ENCODE measurements at places on chromosomes 3 and 15.
A peak's percentile ranks its signal among the peaks of the same experiment; 100 is the strongest.

- DNase-seq: no peak
Observed at GRCh38 chr3:157759311-157759710, 256.1 kb upstream of the VEPH1 start.

DNA sequence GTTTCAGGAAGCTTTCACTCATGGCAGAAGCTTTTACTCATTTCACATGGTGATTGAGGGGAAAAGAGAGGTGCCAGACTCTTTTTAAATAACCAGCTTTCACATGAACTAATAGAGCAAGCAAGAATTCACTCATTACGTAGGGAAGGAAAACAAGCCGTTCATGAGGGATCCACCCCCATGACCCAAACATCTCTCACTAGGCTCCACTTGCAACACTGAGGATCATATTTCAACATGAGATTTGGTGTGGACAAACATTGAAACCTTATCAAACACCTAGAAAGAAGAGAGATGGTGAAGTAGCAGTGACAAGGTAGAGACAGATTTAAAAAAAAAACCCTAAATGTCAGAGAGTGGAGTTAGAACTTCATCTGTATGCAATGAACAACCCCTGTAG lies 408.6 kb upstream of the PDZRN3 start:
- no peak for DNase-seq

- no peak for DNase-seq
Observed at GRCh38 chr3:46031269-46031668, 4.0 kb upstream of the XCR1 start.

DNA sequence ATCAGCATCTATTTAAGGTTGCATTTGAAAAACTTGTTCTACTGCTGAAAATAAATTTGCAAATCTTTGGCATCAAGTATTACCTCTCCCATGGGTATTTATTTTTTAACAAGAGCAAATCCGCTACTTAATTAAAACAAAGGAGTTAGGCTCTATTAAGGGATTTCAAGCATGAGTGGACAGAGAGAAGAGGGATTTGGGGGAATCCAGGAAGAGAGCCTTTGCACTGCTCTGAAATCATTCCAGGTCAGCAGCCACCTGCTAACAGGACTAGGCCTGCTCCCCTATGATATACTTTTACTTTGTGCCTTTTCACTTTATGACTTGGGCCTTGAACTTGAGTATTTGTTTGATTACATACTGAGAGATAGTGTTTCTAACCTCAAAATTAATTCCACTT lies 57.1 kb downstream of the IQCH start:
- DNase-seq: no peak

DNA sequence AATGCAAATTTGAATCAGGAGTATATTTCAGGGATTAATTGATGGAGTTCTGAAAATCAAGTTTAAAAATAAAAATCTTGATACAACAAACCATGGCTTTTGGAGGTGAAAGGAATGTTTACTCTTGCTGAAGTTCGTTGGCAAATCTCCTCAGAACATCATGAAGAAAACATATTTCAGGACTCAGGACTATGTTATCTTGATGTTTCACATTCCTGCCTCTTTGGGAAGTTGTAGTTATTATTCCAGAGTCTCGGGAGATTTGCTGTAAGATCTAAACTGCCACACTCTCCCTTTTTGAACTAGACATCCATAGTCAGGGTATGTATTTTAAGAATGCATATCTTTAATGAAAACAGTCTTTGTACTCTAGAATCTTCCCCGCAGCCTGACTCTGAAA lies 271.2 kb downstream of the RBMS3 start:
- no peak for DNase-seq

GRCh38 chr3:14539742-14540491 lies at the start of gene GRIP2:
TSS of gene GRIP2 (minus strand) at chr3:14540342. CDS start at chr3:14540308, 34 bp downstream.
- no peak for DNase-seq

DNA sequence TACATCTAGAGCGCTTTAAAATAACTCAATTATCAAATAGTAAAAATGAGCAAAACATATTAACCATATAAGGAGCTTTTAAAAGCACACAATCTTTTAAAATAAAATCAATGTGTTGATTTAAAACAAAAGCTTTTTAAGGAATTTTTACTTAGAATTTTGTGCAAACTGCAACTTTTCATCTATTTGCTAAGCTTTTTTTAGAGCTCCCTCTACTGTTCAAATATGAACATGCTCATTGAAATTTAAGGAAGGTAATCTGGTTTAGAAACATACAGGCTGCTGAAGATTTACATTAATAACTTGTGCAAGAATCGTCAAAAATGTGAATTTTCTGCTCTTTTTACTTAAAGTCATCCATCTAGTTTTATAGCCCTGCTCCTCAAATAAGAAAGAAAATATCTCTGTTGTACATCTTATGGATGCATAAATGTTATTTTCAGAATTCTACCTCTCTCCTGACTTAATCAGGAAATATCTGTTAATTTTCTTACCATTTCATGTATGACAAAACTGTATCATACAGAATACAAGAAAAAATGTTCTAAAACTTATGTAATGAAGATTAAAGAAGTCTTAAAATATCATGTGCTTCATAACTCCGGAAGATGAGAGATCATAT lies 469.4 kb upstream of the ROBO2 start:
- peak; percentile 16 for DNase-seq

DNA sequence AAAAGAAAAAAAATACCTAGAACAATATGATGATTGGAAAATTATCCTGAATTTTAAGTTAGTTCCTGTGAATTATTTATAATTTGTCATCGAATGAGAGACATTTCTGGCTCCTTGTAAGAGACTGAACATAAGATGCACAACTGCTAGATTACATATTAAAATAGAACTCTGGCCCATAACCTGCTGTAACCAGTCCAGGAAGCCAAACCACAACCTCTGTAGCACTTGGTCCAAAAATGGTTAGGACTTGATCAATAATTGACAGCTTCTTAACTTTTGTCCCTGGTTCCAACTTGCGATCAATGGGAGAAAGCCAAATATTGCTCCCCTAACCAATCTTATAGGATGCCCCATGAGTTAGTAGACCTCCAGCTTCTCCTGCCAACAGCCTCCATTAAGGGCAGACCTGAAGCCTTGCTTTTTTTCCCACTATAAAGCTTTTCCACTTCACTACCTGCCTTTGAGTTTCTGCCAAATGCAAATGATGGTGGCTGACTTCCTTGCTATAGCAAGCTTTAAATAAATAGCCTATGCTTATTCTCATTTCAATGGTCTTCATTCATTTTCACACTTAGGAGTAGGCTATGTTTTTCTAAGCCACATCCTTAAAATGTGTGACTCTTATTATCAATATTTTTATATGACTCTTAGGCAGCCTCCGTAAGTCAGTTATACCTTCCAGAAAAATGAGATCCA lies 224.0 kb upstream of the ARHGEF26 start:
- DNase-seq: no peak

GRCh38 chr3:177469216-177469615 lies 271.9 kb upstream of the TBL1XR1 start:
- no peak for DNase-seq

DNA sequence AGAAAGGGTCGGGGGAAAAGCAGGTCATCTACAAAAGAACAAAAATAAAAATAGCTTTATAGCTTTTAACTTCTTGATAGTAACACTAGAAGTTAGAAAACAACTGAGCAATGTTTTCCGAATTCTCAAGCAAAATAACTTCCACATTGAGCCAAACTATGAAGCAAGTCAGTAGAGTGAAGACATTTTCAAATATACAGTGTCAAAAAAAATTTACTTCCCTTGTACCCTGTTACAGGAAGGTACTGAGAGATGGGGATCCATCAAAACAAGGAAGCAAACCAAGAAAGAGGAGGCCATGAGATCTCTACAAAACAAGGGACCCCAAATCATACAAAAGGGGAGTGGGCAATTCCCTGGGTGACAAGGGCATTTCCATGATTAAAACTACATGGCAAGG lies 26.6 kb upstream of the STIMATE start:
- DNase-seq: peak; percentile 70

- no peak for DNase-seq
Observed at GRCh38 chr15:77773903-77774302, 141.2 kb upstream of the LINGO1 start.

- DNase-seq: no peak
Observed at GRCh38 chr3:104805508-104805907, 561.2 kb upstream of the ALCAM start.

- DNase-seq: peak; percentile 0
Observed at GRCh38 chr15:49769225-49769624, 148.4 kb downstream of the DTWD1 start.

GRCh38 chr3:170038434-170039110 lies 777 bp downstream of the GPR160 start:
- peak; percentile 52 for DNase-seq

DNA sequence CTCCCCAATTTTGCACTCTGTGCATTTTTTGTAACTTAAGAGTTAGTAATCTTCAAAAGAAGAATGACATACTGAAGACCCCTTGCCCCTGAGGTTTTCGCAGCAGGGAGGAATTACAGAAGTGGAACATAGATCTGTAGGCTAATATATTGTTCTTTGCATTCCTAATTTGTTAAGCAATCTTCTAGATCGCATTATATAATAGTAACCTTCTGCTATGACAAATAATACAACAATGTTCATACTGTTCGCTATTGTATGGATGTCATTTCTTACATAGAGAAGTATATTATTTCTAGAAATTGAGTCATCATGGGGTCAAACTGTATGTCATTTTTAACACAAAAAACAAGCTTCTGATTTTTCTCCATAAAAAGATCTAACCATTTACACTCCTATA lies 95.8 kb upstream of the TGFBR2 start:
- DNase-seq: no peak

- no peak for DNase-seq
Observed at GRCh38 chr3:159253860-159254259, 452.0 kb downstream of the MFSD1 start.

- DNase-seq: no peak
Observed at GRCh38 chr15:90126596-90127435, 24.5 kb upstream of the IDH2 start.

- DNase-seq: peak; percentile 86
Observed at GRCh38 chr15:50247819-50248655, 17.5 kb downstream of the HDC start.

DNA sequence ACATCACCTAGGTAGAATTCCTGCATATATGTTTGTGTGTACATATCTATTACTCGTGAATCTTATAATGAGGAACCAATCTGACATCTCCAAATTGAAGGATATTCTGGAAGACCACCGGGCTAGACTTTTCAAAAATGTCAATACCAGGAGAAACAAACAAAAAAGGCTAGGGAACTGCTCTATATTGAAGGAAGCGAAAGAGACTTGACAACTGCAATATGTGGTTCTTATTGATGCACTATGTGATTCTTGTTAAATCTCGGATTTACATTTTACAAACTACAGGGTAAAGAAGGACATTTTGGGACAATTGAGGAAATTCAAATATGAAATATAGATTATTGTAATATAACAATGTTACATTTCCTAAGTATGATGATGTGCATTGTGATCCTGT lies 137.5 kb upstream of the CCDC54 start:
- no peak for DNase-seq

Data from inflammatory macrophage treated with lipopolysaccharide for 4 hours (primary cell).